BJ (cell line): ENCODE measurements at places on chromosomes 5 and 9.

DNA sequence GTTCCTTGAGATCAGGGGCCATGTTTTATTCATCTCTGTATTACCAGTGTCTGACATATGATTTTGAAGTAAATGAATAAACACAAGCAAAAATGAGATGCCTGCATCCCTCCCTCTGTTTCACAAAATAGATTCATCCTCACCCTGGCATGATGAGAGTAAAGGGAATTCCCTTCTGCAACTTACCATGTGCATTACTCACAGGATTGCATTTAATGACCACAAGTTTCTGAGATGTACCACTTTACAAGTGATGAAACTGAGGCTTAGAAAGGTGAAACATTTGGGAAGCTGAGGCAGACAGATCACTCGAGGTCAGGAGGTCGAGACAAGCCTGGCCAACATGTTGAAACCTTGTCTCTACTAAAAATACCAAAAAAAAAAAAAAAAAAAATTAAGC lies 74.2 kb upstream of the TNFSF8 start:
- no peak for DNase-seq

DNA sequence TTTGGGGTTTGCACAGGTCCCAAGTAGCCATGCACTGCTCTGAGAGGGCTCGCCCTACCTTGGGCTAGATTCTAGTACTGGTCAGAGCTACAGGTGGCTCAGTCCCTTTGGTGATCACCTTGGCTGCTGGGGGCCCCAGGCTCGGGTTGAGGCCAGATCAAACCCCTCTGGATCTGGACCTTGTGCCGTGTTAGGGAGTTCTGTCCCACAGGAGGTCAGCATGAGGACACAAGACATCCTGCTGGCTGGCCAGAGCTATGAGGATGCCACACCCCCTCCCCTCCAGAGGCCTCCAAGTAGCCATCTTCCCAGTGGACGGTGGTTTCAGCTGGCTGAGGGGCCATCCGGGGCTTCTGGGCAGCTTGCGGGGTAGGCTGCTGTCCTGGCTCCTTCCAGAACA lies 10.6 kb downstream of the CDK20 start:
- DNase-seq: no peak

DNA sequence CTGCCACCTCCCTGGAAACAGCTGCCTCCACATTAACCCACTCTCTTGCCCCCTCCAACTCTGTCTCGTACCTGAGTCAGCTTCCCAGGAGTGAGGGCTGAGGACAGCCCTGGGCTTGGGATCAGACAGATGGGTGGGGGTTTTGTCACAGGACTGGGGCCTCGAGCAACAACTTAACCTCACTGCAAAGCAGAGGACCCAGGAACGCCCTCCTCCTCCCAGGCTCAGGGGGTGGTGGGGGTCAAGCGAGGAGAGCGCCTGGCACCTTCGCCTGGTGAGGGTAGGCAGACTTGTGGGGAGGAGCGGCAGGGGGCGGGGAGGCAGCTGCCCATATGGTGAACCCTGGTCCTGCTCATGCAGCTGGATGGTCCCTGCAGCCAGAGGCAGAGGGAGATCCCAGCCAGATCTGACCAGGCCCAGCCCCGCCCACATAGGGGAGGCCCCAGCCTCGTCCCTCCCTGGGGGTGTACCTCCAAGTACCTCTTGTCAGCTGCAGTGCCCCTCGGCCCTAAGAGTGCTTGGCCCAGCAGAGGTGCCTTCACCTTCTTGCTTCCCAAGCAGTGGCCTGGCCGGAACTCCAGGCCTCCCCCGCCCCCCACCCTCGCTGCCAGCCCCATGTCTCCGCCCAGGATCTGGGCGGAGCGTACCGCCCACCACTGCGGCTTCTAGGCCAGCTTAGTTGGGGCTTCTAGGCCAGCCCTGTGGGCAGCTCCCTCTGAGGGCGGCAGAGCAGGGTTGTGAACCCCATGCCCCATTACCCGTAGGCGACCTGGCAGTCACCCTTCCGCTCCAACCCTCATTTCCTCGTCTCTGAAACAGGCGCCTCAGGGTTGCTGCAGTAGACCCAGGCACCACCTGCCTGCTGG lies at the start of gene SARDH:
SARDH (minus strand) TSS at position 579 of the 866 bp plus-strand sequence. CDS start 4,179 bp downstream, outside the sequence.
- DNase-seq: no peak

GRCh38 chr5:176362233-176362490 lies 598 bp upstream of the KIAA1191 start:
- DNase-seq: no peak

- no peak for DNase-seq
Measured at GRCh38 chr5:111211341-111211740, 12.8 kb upstream of the CAMK4 start.

GRCh38 chr9:134652291-134653225 lies 11.0 kb downstream of the COL5A1 start:
- DNase-seq: no peak

DNA sequence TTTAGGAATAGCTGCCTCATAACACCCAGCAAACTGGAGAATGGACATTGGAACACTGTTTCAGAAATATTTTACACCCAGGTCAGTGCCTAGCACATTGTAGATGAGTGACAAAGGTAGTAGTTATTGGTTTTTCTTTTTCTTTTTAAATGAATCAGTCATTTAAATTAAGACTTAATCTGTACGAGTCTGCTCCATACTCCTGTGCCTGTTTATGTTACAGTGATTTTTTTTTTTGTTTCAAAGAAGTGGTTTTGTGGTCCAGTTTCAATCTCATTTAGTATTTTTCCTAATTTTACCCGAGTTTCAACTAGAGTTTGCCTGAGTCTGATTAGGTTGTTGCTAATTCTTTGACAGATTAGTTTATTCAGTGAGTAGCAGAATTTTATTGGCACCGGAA lies 16.2 kb downstream of the LMNB1 start:
- DNase-seq: no peak

DNA sequence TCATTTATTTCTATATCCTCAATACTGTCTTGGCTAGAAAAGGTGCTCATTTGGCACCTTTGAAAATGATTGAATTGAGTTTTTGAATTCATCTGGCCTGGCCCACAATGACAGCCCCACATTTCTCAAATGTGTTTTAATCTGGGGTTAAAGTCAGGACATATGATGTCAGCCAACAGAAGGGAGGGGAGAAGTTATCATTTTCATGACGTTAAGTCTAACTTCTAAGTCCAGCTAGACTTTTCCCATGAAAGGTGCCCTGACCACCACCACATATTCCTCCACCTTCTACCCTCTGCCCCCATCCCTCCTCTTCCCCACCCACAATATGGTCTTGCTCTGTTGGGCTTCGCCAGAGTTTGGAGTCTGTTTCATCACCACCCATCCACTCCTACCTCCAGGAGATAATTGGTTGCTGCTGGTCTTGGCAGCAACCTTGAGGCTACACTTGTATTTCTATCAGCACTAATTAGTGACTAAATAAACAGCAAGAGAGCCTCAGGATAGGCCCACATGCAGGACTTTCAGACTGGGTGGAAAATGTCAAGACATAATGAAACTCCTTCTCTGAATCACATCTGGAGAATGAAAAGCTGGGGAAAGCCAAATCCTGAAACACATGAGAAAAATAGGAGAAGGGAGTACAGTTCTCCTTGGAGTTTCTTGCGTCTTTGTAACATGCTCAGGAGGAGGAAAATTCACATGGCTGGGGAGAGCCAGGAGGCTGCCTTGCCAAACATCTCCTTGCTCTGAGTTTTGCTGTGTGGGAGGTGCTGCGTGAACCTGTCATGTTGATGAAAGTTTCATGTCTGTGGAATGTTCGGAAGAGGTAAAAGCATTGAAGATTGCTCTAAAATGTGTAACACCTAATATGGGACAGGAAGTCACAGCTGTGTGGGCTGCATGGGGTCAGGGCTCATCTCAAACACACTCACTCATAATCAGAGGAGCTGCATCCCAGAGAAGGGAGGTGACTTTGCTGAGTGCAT lies 544.7 kb upstream of the KLF4 start:
- DNase-seq: peak; percentile 70

- no peak for DNase-seq
Measured at GRCh38 chr5:170418736-170419135, 29.6 kb upstream of the KCNMB1 start.

DNA sequence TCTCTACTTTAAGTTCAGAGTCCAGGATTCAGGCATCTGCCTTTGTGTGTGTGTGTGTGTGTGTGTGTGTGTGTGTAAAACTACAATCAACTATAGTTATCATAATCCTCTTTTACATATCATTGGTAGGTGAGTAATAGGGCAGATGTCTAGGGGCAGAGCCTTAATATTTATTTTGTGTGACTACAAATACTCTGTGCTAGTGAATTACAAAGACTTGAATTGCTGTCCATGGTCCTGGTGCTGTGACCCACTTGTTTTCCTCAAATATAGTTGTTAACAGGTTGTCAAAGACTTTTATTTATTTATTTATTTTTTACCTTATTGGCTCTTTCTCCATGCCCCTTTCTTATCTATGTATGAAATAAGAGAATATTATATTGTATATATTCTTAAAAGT lies 196.8 kb downstream of the ANXA1 start:
- DNase-seq: no peak
